Non-pigmented ciliary epithelial cell (primary cell): ENCODE measurements at places on chromosomes 4 and X.
A peak's percentile ranks its signal among the peaks of the same experiment; 100 is the strongest.

DNA sequence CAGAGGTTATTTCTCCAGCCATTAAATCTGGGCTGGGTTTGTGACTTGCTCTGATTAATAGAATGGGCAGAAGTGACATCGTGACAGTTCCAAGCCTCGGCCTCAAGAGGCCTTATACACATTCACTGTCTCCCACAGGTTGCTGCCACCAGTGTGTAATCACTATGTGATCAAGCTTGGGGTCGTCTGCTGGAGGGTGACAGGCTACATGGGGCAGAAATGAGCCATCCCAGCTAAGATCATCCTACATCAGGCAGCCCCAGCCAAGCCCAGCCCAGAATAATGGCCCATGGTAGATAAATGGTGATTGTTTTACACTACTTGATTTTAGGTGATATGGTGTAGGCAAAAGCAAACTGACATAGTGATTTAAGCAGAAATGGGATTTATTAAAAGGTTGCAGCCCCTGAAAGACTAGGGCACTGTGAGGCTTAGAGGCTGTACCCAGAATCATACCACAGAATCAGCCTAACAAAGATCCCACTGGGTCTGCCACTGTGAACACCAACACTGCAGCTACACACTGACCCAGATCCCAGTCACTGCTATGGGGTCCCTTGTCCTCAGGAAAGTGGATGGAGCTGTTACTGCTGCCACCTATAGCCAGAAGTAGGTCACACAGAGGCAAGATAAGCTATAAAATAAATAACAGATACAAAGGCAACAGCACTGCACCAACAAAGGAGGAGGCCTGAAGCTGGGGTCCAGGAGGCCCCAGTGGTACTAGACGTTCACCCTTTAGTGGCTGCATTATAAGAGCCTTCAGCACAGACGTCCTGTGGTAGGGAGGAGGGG is 159.6 kb upstream of the RBPJ start:
- DNase-seq = no peak

GRCh38 chrX:151970661-151971060 is 3.8 kb downstream of the GABRE start:
- DNase-seq = peak; percentile 61

GRCh38 chr4:39565878-39566600 is 38.8 kb upstream of the UGDH start:
- peak; percentile 82 for DNase-seq

DNA sequence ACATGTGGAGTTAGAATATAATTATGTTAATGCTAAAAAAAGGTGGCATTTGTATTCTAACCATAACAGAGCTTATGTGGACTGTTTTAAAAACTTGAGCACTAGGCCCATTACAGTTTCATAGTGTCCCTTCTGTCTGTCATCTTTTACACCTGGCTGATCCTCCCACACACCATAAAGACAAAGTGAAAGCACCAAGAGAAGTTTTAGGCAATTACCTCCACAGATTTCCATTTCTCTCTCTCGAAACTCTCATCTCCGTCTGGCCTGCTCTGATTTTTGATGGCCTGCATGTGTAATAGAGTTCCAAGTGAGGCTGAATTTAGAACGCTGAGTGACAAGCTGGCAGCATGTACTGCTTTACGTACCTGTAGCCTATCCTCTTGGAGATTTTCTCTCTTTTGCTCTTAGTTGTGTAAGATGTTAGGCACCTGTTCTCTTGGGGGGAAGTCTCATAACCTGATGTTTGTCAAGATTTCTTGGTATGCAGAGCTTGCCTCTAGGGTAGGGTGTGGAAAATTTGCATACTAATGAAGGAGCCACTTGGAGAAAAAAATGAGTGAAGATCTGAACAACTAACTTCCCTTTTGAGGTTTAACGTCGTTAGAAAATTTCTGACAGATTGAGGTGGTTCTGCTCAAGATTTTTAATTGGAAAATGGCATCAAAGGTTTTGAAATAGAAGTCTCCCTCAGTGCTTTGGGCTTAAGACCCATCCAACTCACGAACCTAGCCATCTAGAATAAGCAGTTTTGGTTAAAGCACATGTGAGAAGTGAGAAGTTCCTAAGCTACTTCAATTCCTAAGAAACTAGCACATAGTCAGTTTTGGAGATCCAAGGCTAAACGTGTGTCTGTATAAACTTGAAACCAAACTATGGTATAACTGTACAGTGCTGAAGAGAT is 57.6 kb upstream of the RAP1GDS1 start:
- no peak for DNase-seq

GRCh38 chr4:168870004-168870403 is 140.1 kb downstream of the CBR4 start:
- no peak for DNase-seq

GRCh38 chr4:15720851-15721250 is 18.0 kb downstream of the BST1 start:
- no peak for DNase-seq

DNA sequence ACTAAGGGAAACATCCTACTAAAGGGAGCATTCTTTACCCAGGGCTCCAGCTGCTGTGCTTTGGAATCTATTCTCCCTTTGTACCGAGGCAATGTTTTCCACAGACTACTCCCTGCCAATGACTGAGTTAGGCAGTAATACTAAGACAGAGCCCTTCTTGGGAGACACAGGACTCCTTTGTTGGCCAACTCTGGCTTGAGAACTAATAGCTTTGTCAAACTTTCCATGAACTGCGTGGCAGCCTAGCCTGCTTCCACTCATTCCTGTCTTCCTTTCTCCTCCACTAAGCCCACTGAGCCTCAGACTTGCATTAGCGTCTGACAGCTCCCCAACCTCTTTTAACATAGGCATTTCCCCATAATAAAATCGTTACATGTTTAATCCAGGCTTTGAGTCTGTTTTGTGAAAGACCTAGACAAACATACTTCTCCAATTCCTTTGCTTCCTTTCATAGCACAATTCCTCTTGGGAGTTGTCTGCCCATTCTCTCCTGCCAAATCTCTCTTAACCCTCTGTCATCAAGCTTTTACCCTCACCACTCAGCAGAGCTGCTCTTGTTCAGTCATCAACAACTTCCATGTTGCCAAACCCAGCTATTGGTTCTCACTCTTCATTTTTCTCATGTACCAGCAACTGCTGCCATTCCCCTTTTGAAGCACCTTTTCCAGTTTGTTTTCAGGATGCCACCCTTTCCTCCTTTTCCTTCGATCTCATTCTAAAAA is 300.3 kb upstream of the IGFBP7 start:
- no peak for DNase-seq

DNA sequence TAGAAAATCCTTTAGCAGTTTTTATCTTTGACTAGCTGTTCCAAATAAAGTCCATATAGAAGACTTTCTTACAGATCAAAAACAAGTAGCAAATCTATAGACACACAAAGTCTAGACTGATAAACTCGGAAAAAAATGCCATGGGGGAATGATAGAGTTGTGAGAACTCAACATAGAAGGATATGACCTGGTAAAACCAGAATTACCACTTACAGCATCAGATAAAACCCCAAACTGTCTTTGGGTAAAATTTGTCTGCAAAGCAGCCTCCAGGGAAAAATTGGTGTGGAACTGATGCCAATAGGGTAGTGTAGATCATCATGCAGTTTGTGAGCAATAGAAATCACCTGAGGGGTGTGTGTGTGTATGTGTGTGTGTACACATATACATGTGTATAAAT is 579.1 kb downstream of the SPOCK3 start:
- no peak for DNase-seq
